ENCODE measurements at places on chromosomes 11 and 22. TPM values are rescaled to one million over a fixed set of nuclear protein-coding genes. Genes with fewer than 3 reads are reported as not detected.

The PIH1D2 gene
- total RNA-seq, result 1.3 TPM

The DERL3 gene
- 1.5 TPM for total RNA-seq

The FBXO7 gene
- total RNA-seq, result 50.5 TPM

The ART5 gene
- not detected for total RNA-seq

GRCh38 chr22:43555561-43556515 lies 144.0 kb downstream of the MPPED1 start:
- no peak for DNase-seq

DNA sequence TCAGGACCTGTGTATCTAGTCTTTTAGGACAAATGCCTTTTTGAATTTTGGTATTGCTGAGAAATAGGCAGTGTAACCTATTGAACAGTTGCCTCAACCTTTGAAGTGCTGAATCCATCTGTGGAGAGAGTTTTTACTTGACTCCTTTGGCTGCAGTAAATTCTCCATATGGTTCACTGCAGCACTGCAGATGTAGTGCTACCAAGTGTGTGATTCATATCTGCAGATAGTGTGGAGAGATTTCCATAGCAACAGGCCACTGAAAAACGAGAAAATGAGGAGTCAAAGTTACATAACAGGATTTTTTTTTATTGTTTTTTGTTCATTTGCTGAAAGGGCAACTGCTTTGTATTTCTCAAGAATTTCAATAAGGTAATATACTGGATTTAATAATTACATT lies 356.1 kb downstream of the RAB38 start:
- no peak for DNase-seq

DNA sequence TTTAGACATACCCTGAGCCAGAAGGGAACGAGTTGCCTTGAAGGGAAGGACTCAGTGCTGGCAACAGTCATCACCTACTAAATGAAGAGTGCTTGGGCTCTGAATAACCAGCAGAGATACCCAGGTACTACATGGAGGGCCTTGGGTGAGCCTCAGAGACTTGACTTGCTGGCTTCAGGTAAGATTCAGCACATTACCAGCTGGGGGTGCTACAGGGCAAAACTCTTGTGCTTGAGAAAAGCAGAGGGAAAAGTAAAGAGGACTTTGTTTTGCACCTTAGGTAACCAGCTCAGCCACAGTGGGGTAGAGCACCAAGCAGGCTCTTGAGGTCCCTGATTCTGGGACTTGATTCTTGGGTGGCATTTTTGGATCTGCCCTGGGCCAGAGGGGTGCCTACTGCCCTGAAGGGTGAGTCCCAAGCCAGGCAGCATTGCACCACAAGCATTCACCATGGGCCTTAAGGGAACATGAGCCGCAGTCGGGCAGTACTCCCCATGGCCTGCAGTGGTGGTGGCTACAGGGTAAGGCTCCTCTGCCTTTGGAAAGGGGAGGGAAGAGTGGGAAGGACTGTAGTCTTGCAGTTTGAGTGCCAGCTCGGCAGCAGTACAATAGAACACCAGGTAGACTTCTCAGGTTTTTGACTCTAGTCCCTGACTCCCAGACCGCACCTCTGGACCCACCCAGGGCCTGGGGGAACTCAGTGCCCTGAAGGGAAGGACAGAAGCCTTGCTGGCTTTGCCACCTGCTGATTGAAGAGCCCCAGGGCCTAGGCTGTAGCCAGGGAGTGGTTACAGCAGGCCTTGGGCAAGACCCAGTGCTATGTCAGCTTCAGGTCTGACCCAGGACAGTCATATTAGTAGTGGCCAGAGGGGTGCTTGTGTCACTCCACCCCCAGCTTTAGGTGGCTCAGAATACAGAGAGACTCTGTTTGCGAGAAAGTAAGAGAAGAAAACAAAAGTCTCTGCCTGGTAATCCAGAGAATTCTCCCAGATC lies 22.7 kb upstream of the PLEKHA7 start:
- DNase-seq, result no peak

GRCh38 chr11:67255353-67255752 lies 10.9 kb upstream of the GRK2 start:
- no peak for DNase-seq

GRCh38 chr11:120446802-120447201 lies 64.7 kb upstream of the GRIK4 start:
- no peak for DNase-seq

- DNase-seq, result no peak
Observed at GRCh38 chr22:27106985-27107384, 449.6 kb downstream of the MIAT start.

DNA sequence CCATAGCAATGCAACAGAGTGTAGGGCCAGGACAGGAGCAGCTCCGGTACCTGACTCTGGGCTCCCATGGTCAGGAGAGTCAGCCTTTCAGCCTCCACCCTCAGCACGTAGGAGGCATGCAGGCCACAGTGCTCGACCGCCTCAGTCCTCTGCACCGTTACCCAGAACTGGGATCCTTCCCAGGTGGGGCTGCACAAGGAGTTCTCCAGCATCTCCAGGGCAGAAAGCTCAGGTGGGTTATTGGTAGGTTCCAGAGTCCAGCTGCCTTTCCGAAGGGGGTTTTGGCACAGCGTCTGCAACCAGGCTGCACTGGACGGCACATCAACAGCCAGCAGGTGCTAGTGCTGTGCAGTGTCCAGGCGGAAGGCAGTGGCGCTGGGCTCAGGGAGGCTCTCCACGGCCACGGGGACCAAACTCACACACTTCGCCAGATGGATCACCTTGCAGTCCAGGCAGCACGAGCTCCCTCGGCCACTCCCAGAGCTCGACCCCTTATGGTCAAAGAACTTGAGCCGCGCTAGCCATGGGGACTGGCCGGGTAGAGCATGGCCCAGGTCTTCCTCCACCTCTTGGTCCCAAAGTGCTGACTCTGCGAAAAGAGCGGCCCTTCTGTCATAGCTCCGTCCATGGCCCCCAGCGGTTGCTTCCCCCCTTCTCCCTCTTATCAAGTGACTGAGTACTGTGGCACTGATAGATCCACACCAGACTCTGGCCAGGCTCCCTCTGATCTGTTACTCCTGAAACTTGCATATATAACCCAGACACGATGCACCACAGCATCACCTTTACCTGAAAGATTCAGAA lies 6.9 kb upstream of the PHOX2A start:
- DNase-seq, result no peak

DNA sequence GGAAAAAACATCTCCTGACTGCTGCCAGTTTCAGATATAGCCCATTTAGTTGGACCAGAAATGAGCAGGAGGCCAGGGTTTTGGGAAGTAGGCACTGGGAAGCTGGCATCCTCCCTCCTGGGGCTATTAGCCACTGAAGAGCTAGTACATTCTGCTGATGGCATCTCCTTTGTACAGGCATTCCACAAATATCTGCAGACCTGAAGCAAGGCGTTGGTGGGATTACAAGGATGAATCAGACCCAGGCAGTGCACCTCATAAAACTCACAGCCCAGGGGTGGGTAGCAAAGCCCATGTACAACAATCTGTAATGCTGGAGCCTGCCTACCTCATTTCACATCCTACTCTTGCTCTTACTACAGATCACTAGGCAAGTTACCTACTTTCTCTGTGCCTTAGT lies 27.5 kb upstream of the POU2AF1 start:
- DNase-seq, result no peak

DNA sequence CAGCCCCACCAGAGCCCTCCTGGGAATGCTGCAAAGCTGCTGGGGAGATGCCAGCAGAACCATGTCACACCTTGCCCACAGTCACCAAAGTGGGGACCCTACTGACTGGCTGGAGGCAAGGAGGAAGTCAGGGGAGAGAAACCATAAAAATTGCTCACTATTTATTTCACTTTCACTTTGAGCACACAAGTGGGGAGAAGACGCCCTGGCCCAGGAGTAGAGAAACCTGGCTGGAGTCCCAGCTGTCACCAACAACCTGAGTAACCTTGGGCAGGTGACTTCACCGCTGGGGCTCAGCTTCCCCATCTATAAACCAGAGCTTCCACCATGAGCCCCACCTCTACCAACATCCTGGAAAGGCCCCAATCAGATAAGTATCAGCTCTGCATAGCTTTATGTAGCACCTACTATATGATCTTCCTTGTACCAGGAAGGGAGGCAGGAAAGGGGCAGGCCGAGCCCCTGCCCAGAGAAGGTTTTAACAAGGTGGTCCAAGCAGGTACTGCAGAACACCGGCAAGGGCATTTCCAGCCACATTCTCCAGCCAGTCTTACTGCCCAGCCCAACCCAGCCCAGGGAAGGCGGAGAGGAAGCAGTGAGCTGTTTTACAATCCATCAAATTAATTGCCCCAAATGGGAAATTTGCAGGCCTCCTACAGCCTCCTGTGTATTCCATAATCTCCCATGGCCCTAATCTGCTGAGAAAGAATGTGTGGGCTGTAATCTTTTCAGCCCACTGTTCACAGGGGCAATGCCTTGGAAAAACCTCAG lies 27.6 kb downstream of the PLEKHA7 start:
- no peak for DNase-seq

Measured in pulmonary artery endothelial cell (primary cell).